Activated CD4-positive, alpha-beta T cell treated with anti-CD3 and anti-CD28 coated beads, Interleukin-2, amount 50 U/mL, for 4 hours (primary cell): ENCODE measurements at places on chromosomes 13 and 19.

DNA sequence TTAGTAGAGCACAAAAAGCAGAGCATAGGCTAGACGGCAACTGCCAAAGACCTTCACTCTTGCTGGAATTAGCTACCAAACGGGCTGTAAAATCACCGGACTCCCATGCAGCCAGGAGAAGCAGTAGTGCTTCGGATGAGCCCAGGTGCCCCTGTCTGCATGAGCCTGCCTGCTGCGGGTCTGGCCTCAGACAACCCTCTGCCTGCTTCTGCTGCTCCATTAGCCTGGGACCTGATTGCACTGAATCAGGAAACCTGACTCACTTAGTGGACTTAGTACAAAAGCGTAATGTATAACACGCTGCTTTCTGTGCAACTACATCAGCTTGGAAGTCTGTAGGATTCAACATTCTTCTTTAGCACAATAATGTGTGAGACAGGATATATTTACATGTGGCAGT lies 170.0 kb downstream of the LMO7 start:
- DNase-seq = no peak

DNA sequence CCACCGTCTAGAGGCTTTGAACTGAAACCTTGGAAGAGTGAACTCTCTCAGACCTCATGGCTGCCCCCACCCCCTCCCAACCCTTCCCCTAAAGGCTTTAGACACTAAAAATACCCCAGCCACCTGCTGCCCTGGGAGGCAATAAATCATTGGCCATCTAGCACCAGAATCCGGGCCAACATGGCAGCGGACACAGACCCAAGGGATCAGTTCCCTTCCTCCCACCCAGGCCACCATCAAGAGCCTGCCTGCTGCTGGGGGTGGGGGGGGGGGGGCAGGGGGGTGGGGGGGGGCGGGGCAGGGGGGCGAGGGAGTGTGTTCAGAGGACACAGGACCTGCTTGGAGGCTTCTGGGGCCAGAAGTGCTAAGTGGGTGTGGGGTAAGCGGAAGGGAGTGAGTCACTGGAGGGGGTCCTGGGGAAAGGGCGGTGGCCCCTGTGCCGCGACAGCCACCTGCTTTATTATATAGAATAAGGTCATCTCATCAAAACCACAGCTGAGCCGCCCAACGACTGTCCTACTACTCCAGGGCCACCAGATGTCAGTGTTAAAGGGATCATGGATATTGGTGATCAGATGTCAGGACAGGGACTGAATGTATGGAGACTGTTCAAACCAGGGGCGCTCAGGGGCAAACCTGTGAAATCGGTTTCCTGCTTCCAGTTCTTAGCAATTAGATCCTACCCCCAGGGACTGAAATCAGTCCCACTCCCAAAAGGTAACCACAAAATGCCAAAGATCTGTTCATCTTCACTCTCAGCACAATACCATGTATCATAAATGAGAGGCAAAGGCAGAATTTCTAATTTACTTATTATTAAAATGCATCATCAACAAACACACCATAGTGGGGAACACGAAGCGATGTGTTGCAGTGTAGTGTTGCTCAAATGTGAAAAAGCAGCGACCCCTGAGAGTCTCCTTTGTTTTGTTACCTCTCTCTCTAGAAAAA lies 24.3 kb downstream of the ARL11 start:
- DNase-seq = no peak

- DNase-seq = no peak
Measured at GRCh38 chr19:38337360-38337653, 1.7 kb downstream of the CATSPERG start.

- DNase-seq = no peak
Measured at GRCh38 chr19:17757125-17757524, 5.8 kb downstream of the FCHO1 start.

GRCh38 chr19:2049741-2050348 lies 1.2 kb downstream of the MKNK2 start:
- DNase-seq = peak; percentile 37

DNA sequence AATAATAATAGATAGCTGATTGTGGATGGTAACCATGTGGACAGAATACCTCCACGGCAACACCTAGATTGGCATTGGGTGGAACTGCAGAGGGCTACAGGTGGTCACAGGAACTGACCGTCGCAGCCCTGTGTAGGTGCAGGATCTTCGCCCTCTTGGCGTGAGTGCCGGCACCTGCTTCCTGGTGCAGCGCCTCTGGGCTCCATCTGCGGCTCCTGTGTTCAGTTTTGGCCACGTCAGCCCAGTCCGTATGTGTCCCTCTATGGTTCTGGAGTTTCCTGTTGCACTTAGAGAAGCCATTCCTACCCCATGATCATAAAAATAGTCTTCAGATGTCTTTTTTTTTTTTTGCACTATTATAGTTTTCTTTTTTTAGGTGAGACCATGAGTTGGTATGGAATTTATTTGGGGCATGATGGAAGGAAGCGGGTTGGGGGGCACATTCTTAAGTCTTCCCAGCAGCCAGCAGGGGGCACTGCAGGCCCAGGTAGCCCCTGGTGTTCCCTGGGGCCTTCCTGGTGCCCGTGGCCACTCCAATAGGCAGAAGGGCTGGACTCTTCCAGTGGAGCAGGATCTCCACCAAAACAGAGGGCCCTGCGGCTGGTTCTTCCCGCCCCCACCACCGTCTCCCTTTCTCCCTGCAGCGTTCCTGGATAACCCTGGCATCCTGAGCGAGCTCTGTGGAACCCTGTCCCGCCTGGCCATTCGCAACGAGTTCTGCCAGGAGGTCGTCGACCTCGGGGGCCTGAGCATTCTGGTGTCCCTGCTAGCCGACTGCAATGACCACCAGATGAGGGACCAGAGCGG lies 10.1 kb upstream of the SLC25A42 start:
- peak; percentile 45 for DNase-seq

DNA sequence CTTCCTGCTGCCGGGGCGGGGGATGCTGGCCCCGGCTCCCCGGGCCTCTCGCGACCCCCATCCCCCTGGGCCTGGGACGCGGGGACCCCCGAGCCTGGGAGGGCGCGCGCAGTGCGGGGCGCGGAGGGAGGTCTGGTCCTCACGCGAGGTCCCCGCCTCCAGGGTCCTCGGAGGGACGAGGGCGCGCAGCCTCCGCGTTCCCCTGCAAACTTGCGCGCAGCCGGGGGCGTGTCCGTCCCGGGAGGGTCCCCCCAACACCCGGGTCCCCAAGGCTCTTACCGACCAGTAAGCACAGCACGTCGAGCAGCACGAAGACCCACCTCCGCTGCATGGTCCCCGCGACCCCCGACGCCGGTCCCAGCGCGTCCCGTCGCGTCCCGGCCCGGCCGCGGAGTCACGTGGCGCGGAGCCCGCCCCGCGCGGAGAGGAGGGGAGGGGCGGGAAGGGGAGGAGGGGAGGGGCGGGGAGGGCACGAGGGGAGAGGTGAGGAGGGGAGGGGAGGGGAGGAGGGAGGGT lies at the start of gene PLPP2:
Gene PLPP2, minus strand, starts transcription at position 398 of the 516 bp plus-strand sequence. Its CDS starts 67 bp downstream, at position 331.
- DNase-seq = no peak

DNA sequence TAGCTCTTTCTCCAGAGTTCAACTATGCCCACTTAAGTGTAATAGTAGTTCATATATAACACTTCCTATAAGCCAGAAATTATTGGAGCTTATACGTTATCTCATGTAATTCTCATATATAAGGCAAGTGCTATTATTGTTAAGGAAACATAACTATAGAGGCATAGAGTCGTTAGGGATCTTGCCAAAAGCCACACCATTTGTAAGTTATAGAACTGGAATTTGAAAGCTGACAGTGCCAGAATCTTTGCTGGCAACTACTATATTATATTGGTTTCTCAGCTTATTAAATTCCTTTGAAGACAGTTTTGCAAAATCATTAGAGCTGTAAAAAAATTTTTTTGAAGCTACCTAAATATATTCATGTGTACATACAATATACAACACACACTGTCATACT lies 51.0 kb upstream of the MBNL2 start:
- DNase-seq = no peak

- no peak for DNase-seq
Measured at GRCh38 chr13:64066711-64067110, 2651.1 kb upstream of the PCDH20 start.
